ENCODE measurements at places on chromosomes 5 and 9. TPM values are rescaled to one million over a fixed set of nuclear protein-coding genes. Genes with fewer than 3 reads are reported as not detected.

PDGFRB gene
- total RNA-seq: 1.7 TPM

TIFAB gene
- total RNA-seq: not detected

GHR gene
- total RNA-seq: 0.43 TPM

RLN2 gene
- total RNA-seq: 0.91 TPM

ATP10B gene
- total RNA-seq: 0.76 TPM

PKD2L2 gene
- 0.41 TPM for total RNA-seq

LCN1 gene
- total RNA-seq: not detected

DNA sequence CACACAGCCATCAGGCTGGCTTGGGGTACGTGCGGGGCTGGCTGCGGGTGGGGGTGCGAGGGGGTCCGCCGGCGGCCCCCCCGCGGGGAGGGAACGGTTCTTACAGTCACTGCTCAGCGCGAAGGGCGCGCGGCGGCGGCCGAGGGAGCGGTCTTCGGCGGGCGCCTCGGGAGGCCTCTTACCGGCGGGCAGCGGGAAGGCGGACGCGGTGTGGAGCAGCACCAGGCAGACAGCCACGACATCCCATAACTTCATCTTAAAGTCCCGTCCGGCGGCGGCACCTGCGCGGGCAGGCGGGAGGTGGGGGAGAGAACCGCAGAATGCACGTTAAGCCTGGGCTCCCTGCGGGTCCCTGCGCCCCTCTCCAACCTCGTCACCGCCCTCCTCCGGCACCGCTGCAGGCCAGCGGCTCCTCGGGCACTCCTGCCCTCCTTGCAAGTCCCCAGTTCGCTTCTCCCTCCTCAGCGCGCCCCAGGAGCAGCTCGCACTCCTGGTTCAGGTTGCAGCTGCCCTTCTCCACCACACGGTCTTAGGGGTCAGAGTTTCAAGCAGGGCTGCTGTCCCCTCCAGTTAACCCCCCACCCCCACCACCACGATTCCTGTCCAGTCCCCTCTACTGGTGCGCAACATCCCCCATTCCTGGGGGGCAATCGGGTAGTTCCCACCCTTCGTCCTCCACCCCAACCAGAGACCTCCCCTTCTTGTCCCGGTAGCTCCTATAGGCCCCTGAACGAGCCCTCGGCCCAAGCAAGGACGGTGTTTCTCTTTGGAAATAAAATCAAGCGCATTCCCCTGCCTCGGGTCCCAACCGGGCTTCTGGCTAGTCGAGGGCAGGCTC, 5.1 kb downstream of the GDNF start:
- peak; percentile 38 for ATAC-seq

GRCh38 chr9:98247831-98248657, 7.4 kb downstream of the TBC1D2 start:
- no peak for ATAC-seq

DNA sequence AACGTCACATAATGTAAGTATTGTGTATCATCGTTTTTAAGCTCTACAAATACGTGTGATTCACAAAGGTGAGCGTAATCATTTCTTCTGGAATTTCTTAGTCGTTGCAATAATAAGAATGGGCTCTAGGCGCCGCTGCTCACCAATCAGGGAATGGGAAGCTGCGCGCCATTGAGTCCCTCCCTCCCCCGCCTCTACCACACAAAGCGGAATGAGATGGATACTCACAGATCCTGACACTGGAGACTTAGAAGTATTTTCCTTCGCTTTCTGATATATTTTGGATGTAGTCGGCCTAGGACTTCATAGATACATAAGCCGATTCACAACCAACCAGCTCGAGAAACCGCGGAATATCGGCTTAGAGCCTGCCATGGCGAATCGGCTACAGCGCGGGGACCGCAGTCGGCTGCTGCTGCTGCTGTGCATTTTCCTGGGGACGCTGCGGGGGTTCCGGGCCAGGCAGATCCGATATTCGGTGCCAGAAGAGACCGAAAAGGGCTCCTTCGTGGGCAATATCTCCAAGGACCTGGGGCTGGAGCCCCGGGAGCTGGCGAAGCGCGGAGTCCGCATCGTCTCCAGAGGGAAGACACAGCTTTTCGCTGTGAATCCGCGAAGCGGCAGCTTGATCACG, at the start of gene PCDHGA11:
Gene PCDHGA11, plus strand, starts transcription at position 197 of the 634 bp plus-strand sequence. Its CDS starts 177 bp downstream, at position 374.
- ATAC-seq: no peak

GRCh38 chr9:106859957-106860720, 2.8 kb upstream of the ZNF462 start:
- no peak for ATAC-seq

DNA sequence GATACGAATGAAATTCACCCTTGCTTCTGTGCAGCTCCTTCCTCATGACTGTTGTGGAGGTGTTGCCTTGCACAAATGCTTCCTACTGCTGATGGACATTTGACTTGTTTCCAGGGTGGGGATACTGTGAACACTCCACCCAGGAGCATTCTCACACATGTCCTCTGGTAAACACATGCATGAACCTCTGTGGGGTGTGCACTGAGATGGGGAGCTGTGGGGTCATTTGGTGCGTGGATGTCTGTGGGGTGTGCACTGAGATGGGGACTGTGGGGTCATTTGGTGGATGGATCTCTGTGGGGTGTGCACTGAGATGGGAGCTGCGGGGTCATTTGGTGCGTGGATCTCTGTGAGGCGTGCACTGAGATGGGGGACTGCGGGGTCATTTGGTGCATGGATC, 72.9 kb upstream of the IRX4 start:
- ATAC-seq: no peak

DNA sequence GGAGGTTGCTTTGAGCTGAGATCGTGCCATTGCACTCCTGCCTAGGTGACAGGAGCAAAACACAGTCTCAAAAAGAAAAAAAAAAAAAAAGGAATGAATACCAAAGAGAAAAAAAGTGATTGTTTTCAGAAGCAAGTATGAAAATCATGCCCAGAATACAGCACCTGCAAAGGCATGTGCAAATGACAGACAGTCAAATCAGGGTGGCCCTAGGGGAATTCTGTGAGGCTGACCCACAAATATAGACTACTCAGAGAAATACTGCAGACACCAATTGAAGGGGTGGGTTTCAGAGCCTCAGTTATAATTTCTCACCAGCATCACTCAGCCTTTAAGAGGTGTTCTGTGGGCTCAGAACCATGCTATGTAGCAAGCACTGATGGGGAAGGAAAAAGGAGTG, 28.6 kb downstream of the DCAF12 start:
- ATAC-seq: no peak

- peak; percentile 62 for ATAC-seq
Observed at GRCh38 chr5:165029099-165029870, 1523.9 kb downstream of the MAT2B start.

DNA sequence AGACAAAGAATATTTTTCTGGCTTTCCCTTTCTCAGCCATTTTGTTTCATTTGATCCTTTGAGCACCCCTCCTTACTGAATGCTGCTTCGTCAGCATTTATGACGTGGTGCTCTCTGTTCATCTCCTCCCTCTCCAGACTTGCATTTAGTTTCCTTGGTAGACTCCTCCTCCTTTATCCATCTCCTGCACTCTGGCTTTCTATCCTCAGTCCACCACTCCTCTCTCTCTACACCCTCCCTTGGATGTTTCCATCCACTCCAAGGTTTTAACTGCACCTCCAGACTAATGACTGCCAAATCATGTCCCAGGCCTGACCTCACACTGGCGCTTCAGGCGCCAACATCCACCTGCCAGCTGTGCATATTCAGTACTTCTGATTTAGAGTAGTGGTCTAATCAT, 245.4 kb downstream of the RAB3C start:
- peak; percentile 98 for ATAC-seq

- ATAC-seq: no peak
Observed at GRCh38 chr5:67061511-67061910, 135.1 kb downstream of the CD180 start.

DNA sequence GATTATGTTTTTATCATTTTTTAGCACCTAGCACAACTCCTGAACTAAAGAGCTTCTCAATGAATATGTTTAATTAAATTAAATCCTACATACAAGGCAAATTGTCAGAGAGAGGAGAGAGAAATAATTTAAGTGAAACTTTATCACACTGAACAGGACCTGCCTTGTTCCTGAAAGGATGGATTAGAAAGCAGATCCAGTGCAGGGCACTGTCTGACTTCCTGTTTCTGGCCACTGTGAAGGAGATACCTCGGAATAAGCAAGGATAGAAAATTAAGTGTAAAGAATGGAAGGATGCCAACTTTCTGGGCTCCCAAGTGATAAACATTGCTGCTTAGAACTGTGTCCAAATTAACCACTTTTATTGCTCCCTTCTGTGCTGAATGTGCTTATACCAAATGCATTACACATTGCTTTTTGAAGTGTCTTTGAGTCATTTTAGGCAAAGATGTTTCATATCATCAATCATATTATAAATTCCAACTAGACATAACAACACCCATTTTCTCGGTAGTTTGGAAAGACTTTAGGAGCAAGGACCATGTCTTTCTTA, 89.1 kb upstream of the SPDL1 start:
- ATAC-seq: peak; percentile 58

DNA sequence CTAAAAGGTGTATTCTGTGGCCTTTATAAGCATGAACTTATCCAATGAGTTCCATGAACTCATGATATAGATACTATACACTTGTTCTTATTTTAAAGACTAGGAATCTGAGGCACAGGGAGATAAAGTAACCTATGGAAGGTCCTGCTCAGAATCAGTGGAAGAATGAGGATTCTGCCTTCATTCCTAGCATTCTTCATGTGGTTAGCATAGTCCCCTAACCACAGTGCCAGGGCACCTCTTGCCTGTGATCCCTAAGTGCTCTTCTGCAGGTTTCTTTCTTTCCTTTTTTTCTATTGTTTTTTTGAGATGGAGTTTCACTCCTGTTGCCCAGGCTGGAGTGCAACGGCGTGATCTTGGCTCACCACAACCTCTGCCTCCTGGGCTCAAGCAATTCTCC, 174.1 kb downstream of the C9orf152 start:
- ATAC-seq: no peak

GRCh38 chr5:153399595-153399994, 90.9 kb upstream of the GRIA1 start:
- ATAC-seq: peak; percentile 65

- ATAC-seq: no peak
Observed at GRCh38 chr5:37739817-37740261, 100.0 kb downstream of the GDNF start.

DNA sequence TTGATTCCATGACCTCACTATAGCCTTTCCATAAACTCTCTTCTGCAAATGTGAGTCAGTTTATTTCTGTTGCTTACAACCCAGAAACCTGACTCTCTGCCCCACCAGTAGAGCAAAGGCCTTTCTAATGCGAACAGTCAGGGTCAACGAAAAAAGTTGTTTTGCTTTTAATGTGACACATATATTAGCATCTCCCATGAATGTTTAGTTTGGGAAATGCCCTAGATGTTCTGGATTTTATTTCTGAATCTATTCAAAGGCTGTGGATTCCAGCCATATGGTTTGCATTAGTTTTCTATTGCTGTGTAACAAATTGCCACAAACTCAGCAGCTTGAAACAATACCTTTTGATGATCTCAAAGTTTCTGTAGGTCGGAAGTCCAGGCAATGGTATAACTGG, 193.5 kb downstream of the GNA14 start:
- ATAC-seq: no peak

DNA sequence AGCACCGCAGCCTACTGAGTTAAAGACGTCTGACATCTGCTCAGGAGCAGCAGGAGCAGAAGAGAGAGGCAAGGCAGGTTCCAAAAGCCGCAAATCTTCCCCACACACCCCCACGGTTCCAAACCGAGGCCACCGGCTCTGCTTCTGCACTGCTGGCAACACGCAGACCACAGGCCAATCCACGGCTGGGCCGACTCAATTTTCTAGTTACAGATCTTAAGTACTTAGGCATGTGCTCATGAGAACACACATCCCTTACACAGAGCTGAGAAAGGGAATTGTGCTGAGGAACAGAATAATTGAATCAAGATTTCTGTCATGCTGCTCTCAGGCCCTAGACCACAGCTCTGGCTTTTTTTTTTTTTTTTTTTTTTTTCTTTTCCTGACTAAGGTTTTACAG, 32.6 kb downstream of the PAX5 start:
- peak; percentile 16 for ATAC-seq

DNA sequence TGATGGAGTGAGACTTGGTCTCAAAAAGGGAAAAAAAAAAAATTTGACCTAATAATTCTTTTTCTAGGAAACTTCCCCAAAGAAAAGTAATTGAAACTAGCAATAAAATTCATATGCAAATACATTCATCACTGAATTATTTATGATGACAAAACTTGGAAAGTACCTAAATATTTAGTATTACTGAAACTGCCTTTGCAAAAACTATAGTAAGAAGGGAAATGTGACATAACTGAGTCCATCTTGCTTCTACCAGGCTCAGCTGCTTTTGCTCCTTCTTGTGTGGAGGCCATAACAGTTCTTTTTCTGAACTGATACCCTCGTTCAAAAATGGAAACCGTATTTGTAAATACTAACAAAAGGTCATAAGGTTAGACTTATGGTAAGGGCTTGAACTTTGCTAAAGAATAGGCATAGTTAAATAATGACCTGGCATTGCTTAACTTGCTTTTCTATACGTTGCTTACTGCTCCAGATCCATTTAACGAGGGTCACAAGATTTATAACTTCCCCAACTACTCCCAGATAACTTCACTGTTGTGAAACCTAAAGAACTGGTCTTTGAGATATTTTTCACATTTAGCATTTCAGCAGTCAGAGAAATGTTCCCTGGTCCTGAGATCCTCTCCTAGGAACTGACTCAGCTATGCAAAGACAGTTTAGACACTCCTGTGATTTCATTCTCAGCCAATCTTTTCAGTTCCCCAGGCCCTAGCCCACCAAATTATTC, 68.4 kb downstream of the CFAP95 start:
- ATAC-seq: no peak

DNA sequence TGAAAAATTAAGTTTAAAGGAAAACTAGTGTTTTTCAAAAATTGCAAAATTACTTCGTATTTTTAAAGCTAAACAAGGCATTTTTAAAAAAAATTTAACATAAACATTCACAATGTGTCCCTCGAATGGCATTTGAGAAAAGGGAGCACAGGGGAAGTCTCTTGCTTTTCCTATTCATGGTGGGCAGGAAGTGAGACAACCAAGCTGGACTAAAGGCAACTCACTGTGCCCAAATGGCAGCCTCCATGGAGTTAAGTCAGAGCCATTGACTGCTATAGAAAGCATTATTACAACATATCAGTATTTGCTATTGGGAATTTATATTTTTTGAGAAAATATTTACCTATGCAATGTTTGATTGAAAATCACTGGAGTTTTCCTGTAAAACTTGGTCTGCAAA, 8.3 kb downstream of the HNRNPH1 start:
- no peak for ATAC-seq

- ATAC-seq: no peak
Observed at GRCh38 chr9:94298949-94299599, 29.4 kb downstream of the NUTM2F start.

GRCh38 chr5:77064040-77064439, 23.0 kb downstream of the ZBED3 start:
- no peak for ATAC-seq

DNA sequence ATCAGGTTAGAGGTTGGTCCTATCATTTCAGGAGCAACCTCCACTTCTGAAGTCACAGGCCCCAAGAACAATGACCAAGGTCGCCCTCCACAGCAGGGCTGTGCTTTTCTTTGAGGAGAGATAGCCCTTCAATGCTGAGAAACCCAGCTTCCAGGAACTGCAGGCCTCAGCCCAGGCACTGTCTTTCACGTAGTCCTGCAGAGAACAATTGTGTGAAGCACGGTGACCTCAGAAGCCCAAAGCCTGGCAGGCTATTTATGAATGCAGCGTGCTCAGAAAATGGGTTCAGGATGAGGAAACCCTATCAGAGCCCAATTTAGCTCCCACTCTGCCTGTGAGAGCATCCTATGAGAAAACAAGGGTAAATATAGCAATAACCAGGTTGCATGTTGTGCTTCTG, 388.3 kb downstream of the PLK2 start:
- peak; percentile 67 for ATAC-seq

Measured in motor neuron (in vitro differentiated cells).